ENCODE measurements at places on chromosomes 11 and 22. TPM values are rescaled to one million over a fixed set of nuclear protein-coding genes. Genes with fewer than 3 reads are reported as not detected.

DNA sequence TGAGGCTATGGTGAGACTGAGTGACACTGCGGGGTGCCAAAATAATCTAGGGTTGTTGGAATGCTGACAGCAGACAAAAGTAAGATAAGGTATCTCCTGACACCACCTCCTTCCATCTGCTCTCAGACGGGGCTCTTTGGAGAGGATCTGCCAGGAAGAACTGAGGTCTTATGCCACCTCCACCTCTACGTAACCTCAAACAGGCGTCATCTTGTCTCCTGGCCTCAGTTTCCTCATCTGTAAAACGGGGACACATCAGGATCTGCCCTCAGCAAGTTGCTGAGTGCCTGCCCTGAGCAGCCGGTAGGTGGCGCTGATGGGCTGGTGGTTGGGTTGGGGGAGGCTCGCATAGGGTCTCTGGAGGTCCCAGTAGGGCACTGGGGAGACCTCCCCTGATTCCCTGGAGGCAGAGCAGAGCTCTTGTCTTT lies 1.7 kb upstream of the MYEOV start:
- no peak overlapping the region for H3K27ac ChIP-seq
- peaks cover 19% of the 10 kb centered on the region for H3K4me1 ChIP-seq
- peak; percentile 45 for DNase-seq
- H3K27me3 ChIP-seq, result no peaks in the 10 kb centered on the region

- peak; percentile 90 for DNase-seq
These were observed 12.4 kb downstream of the CRELD2 start for GRCh38 chr22:49930596-49931412.

Gene CRYBA4
- total RNA-seq, result not detected

GRCh38 chr11:65593518-65594414 lies 1.8 kb downstream of the KCNK7 start:
- H3K27me3 ChIP-seq, result no peaks in the 10 kb centered on the region
- H3K27ac ChIP-seq, result no peak overlapping the region
- DNase-seq, result peak; percentile 43
- H3K4me3 ChIP-seq, result no peak overlapping the region
- peaks cover 17% of the 10 kb centered on the region for H3K4me1 ChIP-seq
- no peaks in the 10 kb centered on the region for H3K36me3 ChIP-seq

Gene JHY
- 2.3 TPM for total RNA-seq

DNA sequence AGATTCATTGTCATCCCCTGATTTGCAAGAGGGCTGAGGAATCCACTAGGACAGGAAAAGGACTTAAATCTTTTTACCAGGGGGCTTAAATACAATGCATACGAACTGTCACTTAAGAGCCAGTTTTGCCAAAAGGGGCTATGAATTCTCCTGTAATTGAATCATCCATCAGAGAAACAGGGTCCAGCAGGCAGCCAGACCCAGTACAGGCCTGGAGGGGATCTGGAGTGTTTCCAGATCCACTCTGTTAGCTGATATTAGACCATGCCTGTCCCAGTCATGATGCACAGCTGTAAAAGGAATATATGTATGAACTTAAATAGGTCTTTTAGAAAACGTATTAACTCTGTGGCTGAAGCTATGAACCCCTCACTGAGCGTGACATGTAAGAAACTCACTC lies 53.8 kb upstream of the PRSS23 start:
- DNase-seq, result no peak
- H3K36me3 ChIP-seq, result no peaks in the 10 kb centered on the region
- H3K4me1 ChIP-seq, result peaks cover 12% of the 10 kb centered on the region
- H3K27me3 ChIP-seq, result no peaks in the 10 kb centered on the region

Gene MUC6
- total RNA-seq, result 101 TPM

DNA sequence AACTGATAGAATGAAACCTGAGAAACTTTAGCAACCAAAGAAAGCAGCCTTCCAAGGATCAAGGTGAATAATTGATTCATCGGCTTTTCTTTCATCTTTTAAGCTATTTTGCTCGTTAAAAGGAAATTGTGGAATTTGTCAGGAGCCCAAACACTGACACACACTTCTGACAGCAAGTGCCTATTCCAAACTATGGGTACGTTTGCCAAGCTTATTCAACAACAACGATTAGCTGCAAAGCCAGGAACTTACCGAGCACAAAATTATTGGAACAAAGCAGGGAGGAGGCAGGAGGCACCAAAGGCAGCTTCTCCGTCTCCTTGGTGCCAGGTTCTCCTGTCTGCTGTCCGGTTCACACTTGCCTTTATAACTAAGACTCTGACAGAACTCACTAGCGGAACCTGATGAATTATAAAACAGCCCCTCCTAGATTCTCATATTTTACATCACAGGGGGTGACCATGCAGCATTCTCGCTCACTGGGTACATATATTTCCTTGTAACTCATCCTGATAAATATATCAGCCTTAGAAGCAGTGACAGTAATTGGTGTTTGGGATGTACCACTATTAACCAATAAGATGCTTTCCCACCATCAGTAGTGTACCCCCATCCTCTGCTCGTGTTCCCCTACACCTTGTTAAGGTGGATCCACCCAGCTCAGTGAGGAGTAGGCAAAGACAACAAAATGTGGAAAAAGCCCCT lies 395.9 kb upstream of the CCDC90B start:
- H3K36me3 ChIP-seq, result no peaks in the 10 kb centered on the region
- no peak for DNase-seq
- H3K4me1 ChIP-seq, result no peaks in the 10 kb centered on the region
- no peak overlapping the region for H3K27ac ChIP-seq
- no peaks in the 10 kb centered on the region for H3K27me3 ChIP-seq
- no peak overlapping the region for H3K4me3 ChIP-seq

DNA sequence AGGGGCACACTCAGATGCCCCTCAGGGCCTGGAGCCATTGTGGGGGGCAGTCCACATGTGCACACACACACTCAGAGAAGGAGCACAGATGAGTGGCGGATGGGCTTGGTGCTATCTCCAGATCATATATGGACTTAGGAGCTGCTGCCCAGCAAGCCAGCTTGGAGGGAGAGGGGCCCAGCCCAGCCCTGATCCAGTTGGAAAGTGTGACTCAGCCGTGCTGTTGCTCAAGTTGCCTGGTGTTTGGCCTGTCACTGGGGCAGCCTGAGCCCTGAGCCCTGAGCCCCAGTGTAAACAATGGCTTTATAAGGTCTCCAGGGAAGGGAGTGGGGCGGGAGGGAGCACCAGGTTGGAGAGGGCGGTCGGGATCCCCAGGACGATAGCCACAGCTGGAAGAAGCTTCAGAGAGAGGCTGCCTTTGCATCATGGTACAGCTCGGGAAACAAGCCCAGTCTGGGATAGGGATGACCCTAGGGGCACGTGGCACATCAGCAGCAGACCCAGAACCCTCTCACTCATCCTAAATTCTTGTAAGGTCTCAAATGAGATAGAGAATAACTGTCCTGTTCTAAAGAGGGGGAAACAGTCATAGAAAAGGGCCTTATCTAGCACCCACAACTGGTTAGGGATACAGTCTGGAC lies 4.8 kb downstream of the SELENOM start:
- H3K4me1 ChIP-seq, result peaks cover 17% of the 10 kb centered on the region
- H3K27me3 ChIP-seq, result no peaks in the 10 kb centered on the region
- peak; percentile 84 for DNase-seq
- no peak overlapping the region for H3K4me3 ChIP-seq

DNA sequence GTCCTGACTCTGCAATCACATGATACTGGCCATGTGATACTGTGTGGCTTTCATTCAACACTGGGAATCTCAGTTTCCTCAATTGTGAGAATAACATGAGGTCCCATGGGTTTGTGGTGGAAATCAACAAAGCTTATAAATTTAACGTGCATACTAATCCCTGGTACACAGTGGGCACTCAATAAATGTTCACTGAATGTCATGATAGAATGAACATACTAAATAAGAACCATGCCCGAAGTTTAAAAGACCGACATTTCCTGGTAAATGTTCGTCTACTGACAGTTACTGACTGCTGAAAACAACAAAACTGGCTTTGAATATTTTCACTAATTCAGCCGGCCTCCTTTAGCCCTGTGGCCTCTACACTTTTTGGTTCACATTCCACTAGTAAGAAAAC lies 62.3 kb upstream of the CCT8L2 start:
- no peaks in the 10 kb centered on the region for H3K36me3 ChIP-seq
- DNase-seq, result no peak
- H3K27me3 ChIP-seq, result no peaks in the 10 kb centered on the region
- H3K4me1 ChIP-seq, result no peaks in the 10 kb centered on the region
- no peak overlapping the region for H3K27ac ChIP-seq

Gene TNNI2
- 3.6 TPM for total RNA-seq

GRCh38 chr11:11857769-11858168 lies 16.0 kb downstream of the USP47 start:
- no peaks in the 10 kb centered on the region for H3K36me3 ChIP-seq
- H3K4me1 ChIP-seq, result peaks cover 44% of the 10 kb centered on the region
- no peaks in the 10 kb centered on the region for H3K27me3 ChIP-seq

DNA sequence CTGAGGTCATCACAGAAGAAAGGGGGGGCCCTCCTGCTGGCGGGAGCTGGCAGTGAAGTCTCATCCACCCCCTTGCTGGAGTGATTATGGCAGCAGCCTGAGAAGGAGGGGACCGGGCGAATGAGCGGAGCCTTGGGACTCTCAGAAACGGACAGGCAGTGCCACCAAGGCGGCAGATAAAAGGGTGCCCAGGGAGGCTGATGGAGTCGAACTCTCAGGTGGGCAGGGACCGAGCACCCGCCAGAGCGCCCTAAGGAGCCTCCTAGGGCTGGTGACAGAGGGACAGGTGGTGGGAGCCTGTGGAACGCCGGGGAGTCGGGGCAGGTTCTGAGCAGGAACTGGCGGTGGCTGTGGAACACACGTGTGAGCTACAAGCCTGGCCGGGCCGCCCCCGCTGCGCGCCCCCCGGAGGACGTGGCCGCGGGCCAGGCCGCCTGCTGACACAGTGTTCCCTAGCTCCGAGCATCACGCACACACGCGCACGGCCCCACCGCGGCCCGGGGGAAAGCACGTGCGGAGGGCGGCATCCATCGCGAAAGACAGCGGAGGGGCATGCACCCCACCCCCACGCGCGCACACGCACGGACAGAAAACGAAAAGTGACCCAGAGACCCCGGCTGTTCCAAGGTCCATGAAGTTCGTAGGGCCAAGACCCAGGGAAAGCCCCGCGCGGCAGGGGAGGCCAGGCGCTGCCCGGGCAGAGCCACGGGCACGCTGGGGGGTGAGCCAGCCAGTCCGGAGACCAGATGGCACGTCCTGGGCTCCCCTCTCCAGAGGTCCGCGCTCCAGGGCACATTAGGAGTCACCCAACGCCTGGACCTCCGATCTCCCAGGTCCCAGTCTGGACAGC lies 1.0 kb downstream of the VWCE start:
- no peaks in the 10 kb centered on the region for H3K36me3 ChIP-seq
- H3K4me3 ChIP-seq, result no peak overlapping the region
- no peaks in the 10 kb centered on the region for H3K27me3 ChIP-seq
- peaks cover 25% of the 10 kb centered on the region for H3K4me1 ChIP-seq

DNA sequence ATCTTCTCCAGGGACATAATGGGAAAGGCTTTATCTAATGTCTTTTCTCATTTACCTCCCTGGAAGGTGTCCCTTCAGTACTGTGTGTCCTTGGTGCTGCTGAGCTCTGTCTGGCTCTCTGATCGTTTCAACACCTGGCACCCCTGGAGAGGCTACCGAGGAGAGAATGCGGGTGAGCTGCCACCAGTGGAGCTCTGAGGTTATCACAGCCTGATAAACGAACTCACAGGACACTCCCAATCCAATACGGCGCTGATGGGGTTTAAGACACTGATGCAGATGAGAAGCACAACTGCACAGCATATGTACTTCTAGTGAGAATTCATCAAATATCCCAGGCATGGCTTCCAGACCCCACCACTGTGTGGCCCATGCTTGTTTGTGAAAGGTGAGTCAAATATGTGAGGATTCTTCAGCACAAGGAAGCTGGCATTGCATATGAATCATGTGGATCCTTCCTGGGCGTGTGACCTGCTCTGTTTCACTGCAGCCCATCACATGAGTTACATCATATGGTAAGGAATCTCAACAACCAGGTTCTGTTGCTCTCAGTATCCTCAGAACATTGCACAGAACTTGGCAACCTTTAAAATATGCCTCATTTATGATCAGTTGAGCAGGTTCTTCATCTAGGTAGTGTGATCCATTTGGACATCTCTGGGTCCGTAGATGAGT lies 34.8 kb upstream of the VWA5A start:
- no peak for DNase-seq
- no peaks in the 10 kb centered on the region for H3K27me3 ChIP-seq
- no peaks in the 10 kb centered on the region for H3K4me1 ChIP-seq
- H3K36me3 ChIP-seq, result no peaks in the 10 kb centered on the region
- no peak overlapping the region for H3K4me3 ChIP-seq

GRCh38 chr11:118263695-118264568 lies at the start of gene MPZL2:
MPZL2 (minus strand) TSS chr11:118264297; CDS start chr11:118264153, 144 bp downstream.
- H3K36me3 ChIP-seq, result no peaks in the 10 kb centered on the region
- H3K27ac ChIP-seq, result peak within 1 kb of the TSS; percentile 91
- H3K27me3 ChIP-seq, result no peaks in the 10 kb centered on the region

GRCh38 chr11:27696961-27697360 lies 3.3 kb downstream of the BDNF start:
- H3K4me3 ChIP-seq, result no peak overlapping the region
- no peak overlapping the region for H3K27ac ChIP-seq
- peaks cover 31% of the 10 kb centered on the region for H3K4me1 ChIP-seq
- no peaks in the 10 kb centered on the region for H3K36me3 ChIP-seq
- no peaks in the 10 kb centered on the region for H3K27me3 ChIP-seq

DNA sequence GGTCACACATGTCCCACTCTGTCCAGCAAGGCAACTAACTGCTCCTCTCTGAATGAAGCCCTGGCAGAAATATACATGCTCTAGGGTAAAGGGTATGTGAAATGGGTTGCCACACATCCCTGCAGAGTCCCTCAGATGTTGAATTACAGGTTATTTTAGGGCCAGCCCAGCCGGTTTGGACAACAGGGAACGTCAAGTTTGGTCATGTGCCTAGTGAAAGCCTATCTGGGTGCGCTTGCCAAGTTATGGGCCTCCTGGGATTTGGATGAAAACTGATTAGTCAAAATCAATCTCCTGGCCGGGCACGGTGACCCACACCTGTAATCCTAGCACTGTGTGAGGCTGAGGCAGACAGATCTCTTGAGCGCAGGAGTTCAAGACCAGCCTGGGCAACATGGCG lies 10.4 kb downstream of the AP1B1 start:
- peaks cover 75% of the 10 kb centered on the region for H3K4me1 ChIP-seq
- no peaks in the 10 kb centered on the region for H3K36me3 ChIP-seq
- no peak overlapping the region for H3K4me3 ChIP-seq
- peak; percentile 93 for DNase-seq

GRCh38 chr11:116192509-116193210 lies 580.1 kb downstream of the BUD13 start:
- H3K4me1 ChIP-seq, result peaks cover 5% of the 10 kb centered on the region
- no peak overlapping the region for H3K4me3 ChIP-seq
- no peak overlapping the region for H3K27ac ChIP-seq
- DNase-seq, result no peak
- no peaks in the 10 kb centered on the region for H3K36me3 ChIP-seq

Gene PGA3
- not detected for total RNA-seq

DNA sequence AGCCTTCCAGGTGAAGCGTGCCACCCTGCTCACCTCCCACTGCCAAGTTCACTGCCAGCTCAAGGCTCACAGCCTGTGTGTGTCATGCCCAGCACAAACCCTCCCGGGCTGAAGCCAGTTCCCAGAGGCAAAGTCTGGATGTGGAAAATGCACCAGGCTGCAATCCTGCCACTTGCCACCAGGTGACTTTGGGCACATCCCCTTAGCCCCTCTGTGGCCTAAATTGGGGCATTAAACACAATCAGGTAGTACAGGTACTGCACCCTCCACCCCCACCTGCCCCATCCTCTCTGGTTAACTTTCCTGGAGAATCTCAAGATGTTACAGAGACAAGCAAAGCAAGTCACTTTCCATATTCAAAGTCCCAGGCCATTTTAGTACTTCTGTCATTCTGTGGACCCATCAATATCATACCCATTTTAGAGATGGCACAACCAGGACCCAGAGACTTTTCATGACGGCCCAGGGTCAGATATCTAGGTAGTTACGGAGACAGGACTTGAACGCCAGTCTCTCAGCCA lies 1.8 kb upstream of the RASD2 start:
- no peaks in the 10 kb centered on the region for H3K36me3 ChIP-seq
- no peak overlapping the region for H3K4me3 ChIP-seq
- H3K27me3 ChIP-seq, result no peaks in the 10 kb centered on the region
- no peak overlapping the region for H3K27ac ChIP-seq
- DNase-seq, result no peak

Gene OR4C46
- not detected for total RNA-seq
